ENCODE measurements at places on chromosomes 5 and 9.

DNA sequence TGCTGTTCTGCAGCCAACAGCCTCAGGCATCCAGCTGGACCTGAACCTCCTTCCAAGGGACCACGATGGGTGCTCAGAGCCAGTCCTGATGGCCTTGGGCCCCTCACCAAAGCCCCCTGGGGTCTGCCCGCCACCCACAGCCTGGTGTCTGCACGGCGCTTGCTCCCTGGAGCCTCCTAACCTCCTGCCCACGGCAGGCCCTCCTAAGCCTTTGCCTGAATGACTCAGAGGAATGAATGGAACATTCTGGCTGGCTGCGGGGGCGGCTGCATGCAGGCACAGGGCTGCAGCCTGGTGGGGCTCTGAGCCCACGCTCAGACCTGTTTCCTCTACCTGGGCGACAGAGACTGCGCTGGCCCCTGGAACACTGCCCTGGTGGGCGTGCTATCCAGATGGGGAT, 6.9 kb downstream of the SOHLH1 start:
- DNase-seq, result no peak

DNA sequence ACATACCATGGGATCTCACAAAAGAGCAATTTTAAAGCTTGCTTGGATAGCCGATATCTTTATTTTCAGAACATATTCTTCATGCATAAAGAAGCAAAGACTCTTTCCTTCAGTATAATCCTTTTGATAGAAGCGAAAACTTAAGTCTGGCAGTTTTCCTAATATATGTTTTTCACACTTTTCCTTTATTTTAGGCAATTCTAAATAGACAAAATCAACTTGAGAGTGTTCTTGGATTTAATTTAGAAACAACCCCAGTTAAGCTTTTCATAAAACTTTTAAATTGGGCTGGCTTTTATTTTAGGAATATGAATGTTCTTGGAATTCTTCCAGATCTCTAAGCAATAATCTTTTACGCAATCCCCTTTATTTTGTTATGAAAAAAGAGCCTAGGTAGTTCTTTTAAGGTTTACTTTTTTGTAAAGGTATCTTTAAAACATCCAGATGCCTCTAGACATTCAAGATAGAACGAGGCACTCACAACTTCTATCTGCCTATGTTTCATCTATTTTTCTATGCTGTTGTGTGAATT, 51.5 kb upstream of the HSPB3 start:
- no peak for DNase-seq

DNA sequence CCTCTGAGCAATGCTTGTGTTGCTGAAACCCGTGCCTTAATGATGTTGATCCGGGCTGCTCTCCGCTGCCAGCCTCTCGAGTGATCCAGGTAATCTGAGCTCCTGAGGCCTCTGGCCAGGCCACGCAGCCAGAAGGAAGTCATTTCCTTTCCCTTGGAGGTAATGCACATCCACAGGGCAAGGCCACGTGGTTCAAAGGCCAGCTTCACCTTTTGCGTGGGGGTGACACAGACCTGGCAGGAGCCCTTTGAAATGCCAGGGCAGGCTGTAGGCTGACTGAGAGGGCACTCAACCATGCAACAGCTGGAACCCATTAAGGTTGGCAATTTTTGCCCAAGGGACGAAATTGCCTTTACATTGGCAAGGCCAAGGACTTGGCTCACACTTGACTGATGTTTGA, 80.4 kb downstream of the LIX1 start:
- DNase-seq, result no peak

GRCh38 chr9:6763244-6763643, 5.5 kb downstream of the KDM4C start:
- no peak for DNase-seq

- no peak for DNase-seq
These were observed 71.0 kb downstream of the NREP start for GRCh38 chr5:111685969-111686368.

GRCh38 chr9:135814421-135815095, 92.8 kb downstream of the CAMSAP1 start:
- no peak for DNase-seq

DNA sequence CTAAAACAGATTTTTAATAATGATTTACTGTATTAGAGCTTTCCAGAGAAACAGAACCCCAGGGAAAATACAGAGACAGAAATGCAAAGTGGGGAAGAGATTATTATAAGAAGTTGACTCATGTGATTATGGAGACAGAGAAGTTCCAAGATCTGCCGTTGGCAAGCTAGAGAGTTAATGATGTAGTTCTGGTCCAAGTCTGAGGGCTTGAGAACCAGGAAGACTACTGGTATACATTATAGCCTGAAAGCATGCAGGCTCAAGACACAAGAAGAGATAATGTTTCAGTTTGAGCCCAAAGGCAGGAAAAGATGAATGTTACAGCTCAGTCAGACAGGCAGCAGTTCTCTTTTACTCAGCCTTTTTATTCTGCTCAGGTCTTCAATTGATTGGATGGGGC, 98.8 kb upstream of the NFIL3 start:
- no peak for DNase-seq

- no peak for DNase-seq
These were observed 22.6 kb downstream of the CNTFR start for GRCh38 chr9:34566972-34567371.
